ENCODE measurements at places on chromosomes 2 and 18.

GRCh38 chr18:3264362-3264761 is 2.4 kb downstream of the MYL12B start:
- DNase-seq: no peak

DNA sequence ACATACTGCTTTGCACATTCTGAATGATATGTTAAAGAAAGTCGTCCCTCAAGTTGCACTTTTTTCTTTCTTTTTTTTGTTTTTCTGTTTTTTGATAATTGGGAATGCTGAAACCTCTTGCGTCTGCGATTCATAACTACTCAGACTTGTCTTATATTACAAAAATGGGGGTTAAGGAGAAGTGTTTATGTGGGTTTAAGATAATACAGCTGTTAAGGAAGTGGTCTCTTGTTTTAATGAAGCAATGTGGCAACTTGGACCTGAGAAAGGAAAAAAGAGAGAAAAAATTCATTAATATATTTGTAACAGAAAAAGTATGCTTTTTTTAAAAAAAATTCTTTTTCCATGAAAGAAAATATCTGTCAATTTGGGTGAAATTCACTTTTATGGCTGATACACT is 268.5 kb upstream of the CCDC68 start:
- no peak for DNase-seq

- peak; percentile 43 for DNase-seq
Observed at GRCh38 chr2:179096090-179096489, 46.2 kb upstream of the CCDC141 start.

GRCh38 chr18:45083226-45083855 is 402.7 kb downstream of the SETBP1 start:
- DNase-seq: no peak

GRCh38 chr18:75121266-75121665 is 87.7 kb downstream of the PTGR3 start:
- no peak for DNase-seq

DNA sequence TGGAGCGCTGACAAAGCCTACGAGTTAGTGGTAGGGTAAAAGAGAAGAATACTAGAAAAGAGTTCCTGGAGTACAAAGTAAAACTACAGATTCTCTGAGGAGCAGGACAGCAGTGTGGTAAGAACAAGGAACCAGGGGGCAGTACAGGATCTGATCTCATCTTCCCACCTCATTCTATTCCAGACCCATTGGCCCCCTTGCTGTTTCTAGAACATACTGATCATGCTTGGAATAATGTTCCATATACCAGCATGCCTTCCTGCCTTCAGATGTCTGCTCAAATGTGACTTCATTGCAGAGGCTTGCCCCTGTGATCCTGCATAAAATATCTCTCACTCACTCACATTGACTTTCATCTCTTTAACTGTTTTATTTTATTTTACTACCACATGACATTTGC is 19.3 kb downstream of the MSGN1 start:
- DNase-seq: no peak

GRCh38 chr2:168562971-168563370 is 106.9 kb downstream of the CERS6 start:
- DNase-seq: no peak

All from PC-9 (cell line).